ENCODE measurements at places on chromosomes 7 and 10. TPM values are rescaled to one million over a fixed set of nuclear protein-coding genes. Genes with fewer than 3 reads are reported as not detected.

AOAH gene
- 34.9 TPM for total RNA-seq

DNA sequence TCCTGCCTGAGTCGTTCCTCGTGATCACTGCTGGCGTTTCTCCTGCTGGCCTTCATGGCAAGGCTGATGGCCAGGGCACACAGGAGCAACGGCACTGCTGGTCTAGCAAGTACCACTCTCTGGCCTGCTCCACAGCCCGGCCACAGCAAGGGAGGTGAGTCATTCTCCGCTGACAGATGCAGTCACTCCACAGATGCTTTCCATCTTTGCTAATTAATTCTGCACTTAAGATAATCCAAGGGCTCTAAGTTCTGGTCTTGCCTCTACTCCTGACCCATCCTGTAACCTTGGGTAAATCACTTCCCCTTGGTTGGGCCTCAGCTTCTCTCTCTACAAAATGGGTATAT lies 244.4 kb downstream of the RPS24 start:
- peak; percentile 70 for DNase-seq
- H3K4me3 ChIP-seq, result no peak overlapping the region
- H3K36me3 ChIP-seq, result no peaks in the 10 kb centered on the region
- no peaks in the 10 kb centered on the region for H3K27me3 ChIP-seq
- no peak overlapping the region for H3K27ac ChIP-seq

GRCh38 chr10:12346707-12347106 lies 2.6 kb upstream of the CAMK1D start:
- H3K4me3 ChIP-seq, result no peak overlapping the region
- DNase-seq, result no peak
- no peak overlapping the region for H3K27ac ChIP-seq
- H3K36me3 ChIP-seq, result no peaks in the 10 kb centered on the region

DNA sequence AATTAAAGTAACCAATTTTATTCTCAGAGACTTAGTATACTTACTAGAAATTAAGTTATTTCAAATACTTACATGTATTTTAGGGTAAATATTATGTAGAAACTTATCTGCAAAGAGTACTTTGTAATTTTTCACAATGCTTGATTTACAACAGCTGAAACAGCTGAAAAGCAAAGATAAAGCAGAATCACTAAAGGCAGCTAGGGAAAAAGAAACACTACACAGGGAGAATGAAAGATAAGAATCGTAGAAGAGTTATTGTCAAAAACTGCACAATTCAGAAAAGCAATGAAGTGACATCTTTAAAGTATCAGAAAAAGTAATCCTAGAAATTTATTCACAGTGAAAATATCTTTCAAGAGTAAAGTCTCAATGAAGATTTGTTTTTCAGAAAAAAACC lies 69.7 kb upstream of the ZNF804B start:
- DNase-seq, result no peak
- no peaks in the 10 kb centered on the region for H3K36me3 ChIP-seq
- no peak overlapping the region for H3K27ac ChIP-seq
- H3K27me3 ChIP-seq, result no peaks in the 10 kb centered on the region
- no peak overlapping the region for H3K4me3 ChIP-seq

DNA sequence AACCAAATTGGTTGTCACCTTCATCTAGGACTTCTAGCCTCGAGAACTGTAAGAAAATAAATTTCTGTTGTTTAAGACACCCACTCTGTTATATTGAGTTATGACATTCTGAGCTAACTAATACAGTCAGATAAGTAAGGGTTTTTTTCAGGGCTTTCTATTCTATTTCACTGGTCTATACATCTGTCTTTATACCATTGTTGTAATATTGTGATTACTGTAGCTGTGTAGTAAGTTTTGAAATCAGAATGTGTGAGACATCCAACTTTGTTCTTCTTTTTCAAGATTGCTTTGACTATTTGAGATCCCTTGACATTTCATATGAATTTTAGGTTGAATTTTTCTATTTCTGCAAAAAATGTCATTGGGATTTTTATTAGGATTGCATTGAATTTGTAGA lies 7.5 kb downstream of the IFIT1 start:
- no peak overlapping the region for H3K27ac ChIP-seq
- no peaks in the 10 kb centered on the region for H3K27me3 ChIP-seq
- H3K4me1 ChIP-seq, result no peaks in the 10 kb centered on the region
- no peak overlapping the region for H3K4me3 ChIP-seq
- DNase-seq, result no peak

DNA sequence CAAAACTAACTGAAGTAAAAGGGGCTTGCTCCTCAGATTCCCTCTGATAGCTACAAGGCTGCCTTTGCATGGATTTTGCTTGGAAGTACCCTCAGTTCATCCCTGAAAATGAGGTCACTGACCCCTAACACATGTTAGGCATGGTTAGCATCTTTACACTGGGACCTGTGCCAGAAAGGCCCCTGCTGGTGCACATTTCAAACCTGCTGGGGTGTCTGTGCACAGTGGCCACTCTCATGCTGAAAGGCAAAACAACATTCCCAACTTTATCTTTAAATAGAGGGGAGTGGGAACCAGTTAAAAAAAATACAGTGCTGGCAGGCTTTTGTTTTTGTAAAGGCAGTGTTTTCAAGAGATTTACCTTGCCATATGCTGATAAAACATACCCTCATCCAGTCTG lies 99.1 kb downstream of the ANK3 start:
- H3K27me3 ChIP-seq, result no peaks in the 10 kb centered on the region
- H3K27ac ChIP-seq, result no peak overlapping the region
- H3K36me3 ChIP-seq, result no peaks in the 10 kb centered on the region

ABCB4 gene
- total RNA-seq, result 3.1 TPM

DNA sequence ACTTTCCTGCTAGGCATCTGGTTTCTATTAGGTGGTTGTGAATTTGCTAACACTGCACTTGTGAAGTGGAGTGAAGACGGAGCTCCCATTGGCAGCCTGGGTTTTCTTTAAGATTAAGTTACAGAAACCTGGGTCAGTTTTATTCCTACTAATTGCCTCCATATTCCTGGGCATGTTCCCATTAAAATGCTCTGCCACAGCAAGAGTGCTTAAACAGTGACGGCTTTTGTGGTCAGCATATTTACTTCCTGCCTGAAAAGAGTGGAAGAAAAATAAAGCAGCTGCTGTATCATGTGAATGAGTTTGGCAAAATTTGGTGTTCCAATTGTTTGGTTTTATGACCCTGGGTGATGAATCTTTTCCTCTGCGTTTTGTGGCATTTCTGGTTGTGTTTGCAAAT lies 96.9 kb upstream of the PLXDC2 start:
- H3K27ac ChIP-seq, result no peak overlapping the region
- no peak overlapping the region for H3K4me3 ChIP-seq

DNA sequence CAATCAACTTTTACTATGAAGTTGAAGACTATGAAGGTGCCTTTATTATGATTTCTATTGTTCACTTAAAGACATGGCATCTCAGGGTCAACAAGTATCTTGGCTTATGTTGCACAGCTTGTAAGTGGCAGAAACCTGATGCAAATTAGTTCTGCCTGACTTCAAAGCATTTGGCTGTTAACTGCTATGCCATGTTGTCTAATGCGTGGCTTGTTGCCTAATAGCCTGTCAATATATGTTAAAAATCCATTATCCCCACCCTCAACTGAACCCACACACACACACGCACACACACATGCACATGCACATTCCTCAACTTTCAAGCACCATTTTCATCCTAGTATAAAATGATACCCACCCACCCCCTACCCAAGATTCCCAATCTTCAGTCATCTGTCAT lies 217.1 kb downstream of the NRG3 start:
- H3K27me3 ChIP-seq, result no peaks in the 10 kb centered on the region
- no peaks in the 10 kb centered on the region for H3K4me1 ChIP-seq
- no peak overlapping the region for H3K4me3 ChIP-seq
- no peaks in the 10 kb centered on the region for H3K36me3 ChIP-seq
- no peak for DNase-seq

DNA sequence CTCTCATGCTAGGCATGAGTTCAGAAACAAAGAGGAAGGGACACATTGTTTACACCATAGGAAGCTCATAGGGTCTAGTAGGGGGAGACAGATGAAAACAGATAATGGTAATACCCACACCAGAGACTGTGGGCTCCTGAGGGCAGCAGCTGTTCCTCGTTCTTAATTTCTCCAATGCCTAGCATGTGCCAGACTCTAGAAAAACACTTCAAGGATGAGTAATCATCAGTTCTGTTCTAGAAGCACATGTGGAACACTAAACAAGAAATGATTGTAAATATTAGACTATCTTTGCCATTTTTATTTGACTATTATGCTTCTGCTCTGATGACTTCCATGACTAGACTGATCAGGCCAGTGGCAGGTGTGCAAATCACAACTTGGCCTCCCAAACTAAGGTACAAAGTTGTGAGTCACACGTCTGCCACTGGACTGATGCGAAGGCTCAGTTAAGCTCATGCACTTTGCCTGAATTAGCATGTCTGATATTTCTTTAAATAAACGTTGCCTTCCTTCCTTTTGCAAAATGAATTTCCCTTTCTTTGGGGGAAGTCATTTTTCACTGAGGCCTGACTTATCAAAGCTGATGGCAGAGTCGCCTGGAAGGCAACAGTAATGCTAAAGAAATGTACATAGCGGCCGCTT lies 89.2 kb upstream of the FGL2 start:
- H3K4me3 ChIP-seq, result no peak overlapping the region
- peaks cover 6% of the 10 kb centered on the region for H3K36me3 ChIP-seq
- peaks cover 1% of the 10 kb centered on the region for H3K4me1 ChIP-seq
- H3K27ac ChIP-seq, result peak overlapping the region; percentile 24
- no peaks in the 10 kb centered on the region for H3K27me3 ChIP-seq
- no peak for DNase-seq

DNA sequence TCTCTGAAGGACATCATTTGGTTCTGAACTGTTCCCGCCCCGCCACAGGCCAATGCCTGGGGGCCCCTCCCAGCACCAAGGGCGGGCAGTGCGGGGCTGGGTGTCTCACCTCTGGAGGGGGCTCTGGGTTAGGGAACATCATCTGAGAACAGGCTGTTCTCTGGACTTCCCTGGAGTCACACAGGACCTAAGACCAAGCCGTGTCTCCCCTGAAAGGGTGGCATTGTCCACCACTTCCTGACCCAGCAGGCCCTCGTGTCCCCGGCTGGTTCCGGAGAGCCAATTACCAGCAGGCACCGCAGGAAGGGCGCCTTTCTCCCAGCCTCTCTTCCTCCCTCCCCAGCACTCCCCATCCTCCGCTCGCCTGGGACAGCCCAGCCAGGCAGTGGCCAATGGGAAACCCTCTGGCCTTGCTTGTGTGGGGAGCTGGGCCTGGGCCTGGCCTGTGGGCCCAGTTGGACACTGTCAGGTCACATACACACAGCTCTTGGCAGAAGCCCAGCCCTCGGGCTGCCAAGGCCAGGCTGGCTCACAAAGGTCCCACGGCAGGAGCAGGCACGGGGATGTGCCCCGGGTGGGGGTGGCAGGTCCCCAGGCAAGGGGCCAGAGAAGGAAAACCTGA lies 119.5 kb downstream of the SPDYE5 start:
- peak; percentile 92 for DNase-seq
- H3K4me3 ChIP-seq, result no peak overlapping the region
- H3K27ac ChIP-seq, result peak overlapping the region; percentile 6

DNA sequence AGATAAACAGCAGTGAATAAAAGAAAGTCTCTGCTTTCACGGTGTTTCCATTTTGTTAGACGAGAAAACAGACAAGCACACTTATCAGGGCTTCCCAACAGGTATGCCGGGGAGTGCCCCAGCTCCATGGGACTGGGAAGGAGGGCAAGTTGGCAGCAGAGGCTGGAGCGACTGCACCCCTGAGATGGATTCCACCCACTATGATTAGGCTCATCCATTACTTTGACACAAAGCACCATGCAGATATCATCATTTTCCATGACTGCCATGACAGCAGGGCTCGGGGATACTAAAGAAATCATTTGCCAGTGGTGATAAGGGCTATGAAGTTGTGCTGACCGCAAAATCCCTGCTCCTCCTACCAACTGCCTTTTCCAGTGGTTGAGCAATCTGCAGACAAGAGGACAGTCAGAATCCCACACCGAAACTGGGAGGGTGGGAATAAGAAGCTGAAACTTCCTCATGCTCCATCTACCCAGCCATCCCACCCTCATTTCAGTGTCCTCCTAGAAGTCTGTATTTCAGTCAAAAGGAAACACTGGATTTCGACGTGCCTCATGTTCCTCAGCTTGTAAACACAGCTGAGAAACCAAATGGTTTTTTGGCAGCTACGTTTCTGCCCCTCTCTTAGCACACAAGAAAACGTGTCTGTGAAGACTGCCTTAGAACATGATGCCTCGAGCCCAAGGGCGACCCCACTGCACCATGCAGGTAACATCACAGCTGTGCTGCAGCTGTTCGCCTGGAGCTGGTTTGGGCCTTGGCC lies 15.5 kb downstream of the CREB3L2 start:
- peaks cover 30% of the 10 kb centered on the region for H3K4me1 ChIP-seq
- no peak for DNase-seq
- H3K36me3 ChIP-seq, result no peaks in the 10 kb centered on the region
- peak overlapping the region; percentile 31 for H3K27ac ChIP-seq
- H3K4me3 ChIP-seq, result no peak overlapping the region

PSD gene
- total RNA-seq, result 1.4 TPM

DNA sequence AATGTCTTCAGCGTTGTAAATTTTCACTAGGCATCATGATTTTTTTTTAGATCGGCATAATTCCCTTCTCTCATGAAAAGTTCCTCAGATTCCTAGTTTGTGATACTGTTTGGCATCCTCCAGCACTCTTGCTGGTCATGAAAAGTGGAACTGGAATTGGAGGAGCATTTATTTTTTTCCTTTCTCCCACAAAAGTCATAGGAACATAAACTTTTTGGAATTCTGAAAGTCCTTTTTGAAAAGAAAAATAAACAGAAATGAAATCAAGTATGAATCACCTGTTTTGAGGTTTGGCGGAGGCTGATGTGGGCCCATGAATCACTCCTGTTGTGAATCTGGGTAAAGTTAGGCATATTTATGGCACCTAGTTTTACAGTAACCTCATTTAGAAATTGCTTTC lies 17.7 kb downstream of the CACNB2 start:
- no peaks in the 10 kb centered on the region for H3K27me3 ChIP-seq
- H3K36me3 ChIP-seq, result no peaks in the 10 kb centered on the region
- H3K4me3 ChIP-seq, result no peak overlapping the region
- DNase-seq, result no peak
- H3K4me1 ChIP-seq, result no peaks in the 10 kb centered on the region

GRCh38 chr10:87534173-87534858 lies 29.6 kb downstream of the MINPP1 start:
- H3K4me1 ChIP-seq, result peaks cover 2% of the 10 kb centered on the region
- H3K27ac ChIP-seq, result no peak overlapping the region
- DNase-seq, result no peak
- no peaks in the 10 kb centered on the region for H3K36me3 ChIP-seq

Measured in aorta (tissue), 5 donors.